Right lung (tissue), 10 donors: ENCODE measurements at places on chromosomes 12 and 14.

GRCh38 chr12:90836689-90837088 is 118.3 kb downstream of the CCER1 start:
- peak; percentile 22 for DNase-seq

DNA sequence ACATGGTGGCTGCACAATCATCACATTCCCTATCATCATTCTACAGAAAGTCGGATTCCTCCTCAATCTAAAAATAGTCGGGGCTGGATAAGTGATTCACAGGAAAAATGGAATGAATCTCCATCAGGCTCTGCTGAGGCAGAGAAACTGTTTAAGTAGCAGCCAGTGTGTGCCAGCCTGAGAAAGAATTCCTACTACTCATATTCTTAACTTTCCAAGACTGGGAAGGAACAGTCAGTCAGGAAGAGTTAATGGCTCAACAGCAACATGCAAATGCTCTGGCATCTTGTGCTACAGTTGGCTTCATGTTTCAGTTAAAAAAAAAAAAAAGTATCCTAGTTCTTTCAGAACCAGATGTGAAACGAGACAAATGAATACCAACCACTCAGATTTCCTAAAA is 187.0 kb downstream of the GRIP1 start:
- DNase-seq = no peak

- no peak for DNase-seq
These were observed 326.7 kb upstream of the TMPO start for GRCh38 chr12:98188650-98189077.

DNA sequence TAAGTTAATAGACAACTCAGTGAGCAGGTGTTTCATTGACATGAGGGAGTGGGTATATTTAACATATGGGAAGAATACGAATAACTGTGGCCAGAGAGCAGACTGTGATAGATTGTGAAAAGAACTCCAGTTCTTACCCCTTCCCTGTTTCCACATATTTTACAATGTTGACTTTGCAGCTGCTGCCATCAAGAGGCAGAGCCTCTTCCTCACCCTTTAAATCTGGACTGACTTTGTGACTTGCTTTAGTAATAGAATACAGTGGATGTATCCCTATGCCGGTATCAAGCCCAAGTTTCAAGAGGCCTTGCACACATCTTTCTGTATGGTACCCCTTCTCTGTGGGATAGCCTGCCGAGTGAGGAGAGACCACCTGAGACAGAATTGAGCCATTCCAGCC is 356.7 kb downstream of the ETNK1 start:
- DNase-seq = no peak

DNA sequence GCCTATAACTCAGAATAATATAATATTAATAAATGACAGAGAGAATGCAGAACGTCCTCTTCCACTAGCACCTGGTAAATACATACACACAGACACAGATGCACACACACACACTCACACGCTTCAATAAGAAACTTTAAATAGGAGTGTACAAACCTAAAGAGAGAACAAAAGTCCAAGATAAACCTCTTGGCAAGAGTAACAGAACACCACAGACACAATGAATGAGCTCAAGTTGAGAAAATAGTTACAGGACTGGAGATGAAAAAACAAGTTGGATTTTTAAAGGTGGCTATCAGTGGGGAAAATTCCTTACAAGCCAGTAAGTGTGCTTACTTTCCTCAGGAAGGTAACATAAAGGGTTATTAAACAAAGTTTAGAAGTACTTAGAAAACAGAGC is 35.2 kb downstream of the CRY1 start:
- no peak for DNase-seq

GRCh38 chr14:31312934-31313333 is 105.3 kb upstream of the HECTD1 start:
- no peak for DNase-seq

- no peak for DNase-seq
These were observed 1.0 kb downstream of the FAIM2 start for GRCh38 chr12:49902399-49903350.

- DNase-seq = no peak
These were observed 13.8 kb upstream of the CACNA1C start for GRCh38 chr12:2039034-2039433.
